ENCODE measurements at places on chromosomes 4 and X.
A peak's percentile ranks its signal among the peaks of the same experiment; 100 is the strongest.

GRCh38 chrX:47662144-47662657, 3.2 kb upstream of the UXT start:
- DNase-seq: no peak

- DNase-seq: no peak
Observed at GRCh38 chr4:7842384-7843279, 97.0 kb downstream of the AFAP1 start.

DNA sequence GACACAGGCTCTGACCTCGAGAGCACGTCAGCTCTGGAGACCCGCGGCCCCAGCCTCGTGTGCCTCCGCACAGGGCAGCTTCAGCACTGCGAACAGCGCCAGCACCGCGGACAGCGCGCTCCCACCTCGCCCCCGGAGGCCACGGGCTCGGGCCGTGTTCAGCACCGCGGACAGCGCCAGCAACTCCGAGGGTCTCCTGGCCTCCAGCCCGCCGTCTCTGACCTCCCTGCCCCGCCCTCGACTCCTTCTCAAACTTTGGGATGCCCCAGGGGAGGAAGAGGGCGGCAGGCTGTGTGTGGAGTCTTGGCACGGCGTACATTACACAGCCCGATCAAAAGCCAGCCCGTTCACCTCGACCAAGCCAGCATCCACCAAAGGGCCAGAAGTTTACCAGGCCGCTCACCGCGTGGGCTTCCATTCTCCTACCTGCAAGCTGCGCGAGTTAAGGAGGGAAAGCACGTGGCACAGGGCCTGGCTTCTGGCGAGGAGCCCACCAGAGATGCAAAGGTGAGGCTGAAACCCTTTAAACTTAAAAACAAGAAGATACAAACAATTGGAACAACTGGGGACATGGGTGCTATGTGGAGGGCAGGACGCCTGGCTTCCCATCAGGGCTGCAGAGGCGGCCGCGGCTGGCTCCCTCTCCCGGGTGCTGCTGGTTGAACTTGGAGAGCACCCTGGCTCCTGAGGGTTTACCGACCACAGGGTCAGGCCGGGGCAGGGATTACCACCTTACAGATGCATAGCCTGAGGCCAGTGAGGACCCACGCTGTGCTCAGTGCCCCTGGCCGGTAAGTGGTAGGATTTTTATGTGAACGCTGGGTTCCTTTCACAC, 4.5 kb upstream of the NKX1-1 start:
- peak; percentile 73 for DNase-seq

DNA sequence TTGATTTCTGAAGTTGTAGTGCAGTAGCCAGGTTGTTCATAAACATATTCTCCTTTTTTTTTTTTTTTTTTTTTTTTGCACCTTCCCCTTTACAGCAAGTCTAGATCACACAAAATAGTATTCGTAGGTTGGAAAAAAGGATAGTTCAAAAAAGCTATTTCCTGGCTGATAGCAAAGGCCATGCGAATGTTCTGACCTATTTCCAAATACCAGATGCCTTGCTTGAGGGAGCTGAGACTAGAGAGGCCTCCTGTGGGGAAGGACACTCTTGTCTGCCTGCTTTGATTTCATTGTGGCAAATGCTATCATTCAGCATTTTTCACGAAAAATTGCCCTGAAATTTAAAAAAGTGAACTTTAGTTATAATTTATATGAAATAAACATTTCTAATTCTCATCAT, 111.4 kb downstream of the MAD2L1 start:
- DNase-seq: no peak

All from cardiac septum (tissue), 1 donor.